ENCODE measurements at places on chromosomes 16 and 17.

DNA sequence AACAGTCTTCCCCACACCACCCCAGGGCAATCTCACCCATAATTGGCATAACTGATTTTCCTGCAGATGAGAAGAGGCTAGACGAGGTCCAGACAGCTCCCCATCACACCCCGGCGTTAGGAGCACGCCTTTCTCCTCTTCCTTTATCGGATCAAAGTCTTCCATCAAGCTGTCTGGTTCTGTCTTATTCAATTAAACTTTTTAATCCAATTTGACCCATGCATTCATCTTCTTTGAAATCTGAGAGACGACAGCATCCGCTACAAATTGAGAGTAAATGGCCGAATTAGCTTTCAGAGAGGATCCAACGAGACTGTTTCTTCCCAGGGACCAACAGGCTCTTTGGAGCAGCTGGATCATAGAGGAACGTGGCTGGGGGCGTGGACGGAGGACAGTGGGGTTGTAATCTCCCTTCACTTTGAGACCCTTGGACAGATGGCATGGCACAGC lies 44.4 kb upstream of the GPRC5B start:
- peak; percentile 20 for DNase-seq

GRCh38 chr16:27251541-27252205 lies 16.9 kb downstream of the NSMCE1 start:
- no peak for DNase-seq

DNA sequence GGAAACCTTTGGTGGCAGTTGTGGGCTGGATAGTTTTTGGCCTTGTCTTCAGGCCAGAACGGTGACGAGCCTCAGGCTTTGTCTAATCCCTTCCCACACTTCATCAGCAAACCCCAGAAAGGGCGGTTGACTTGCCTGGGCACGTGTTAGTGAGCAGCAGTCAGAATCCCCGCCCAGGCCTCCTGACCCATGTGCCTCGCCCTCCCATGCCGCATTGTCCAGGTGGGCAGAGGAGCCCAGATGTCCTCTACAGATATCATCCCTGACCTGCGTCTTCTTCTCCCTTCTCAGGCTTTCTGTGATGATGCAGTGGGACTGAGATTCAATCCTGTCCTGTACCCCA lies 82.5 kb downstream of the OR1D5 start:
- DNase-seq, result no peak

DNA sequence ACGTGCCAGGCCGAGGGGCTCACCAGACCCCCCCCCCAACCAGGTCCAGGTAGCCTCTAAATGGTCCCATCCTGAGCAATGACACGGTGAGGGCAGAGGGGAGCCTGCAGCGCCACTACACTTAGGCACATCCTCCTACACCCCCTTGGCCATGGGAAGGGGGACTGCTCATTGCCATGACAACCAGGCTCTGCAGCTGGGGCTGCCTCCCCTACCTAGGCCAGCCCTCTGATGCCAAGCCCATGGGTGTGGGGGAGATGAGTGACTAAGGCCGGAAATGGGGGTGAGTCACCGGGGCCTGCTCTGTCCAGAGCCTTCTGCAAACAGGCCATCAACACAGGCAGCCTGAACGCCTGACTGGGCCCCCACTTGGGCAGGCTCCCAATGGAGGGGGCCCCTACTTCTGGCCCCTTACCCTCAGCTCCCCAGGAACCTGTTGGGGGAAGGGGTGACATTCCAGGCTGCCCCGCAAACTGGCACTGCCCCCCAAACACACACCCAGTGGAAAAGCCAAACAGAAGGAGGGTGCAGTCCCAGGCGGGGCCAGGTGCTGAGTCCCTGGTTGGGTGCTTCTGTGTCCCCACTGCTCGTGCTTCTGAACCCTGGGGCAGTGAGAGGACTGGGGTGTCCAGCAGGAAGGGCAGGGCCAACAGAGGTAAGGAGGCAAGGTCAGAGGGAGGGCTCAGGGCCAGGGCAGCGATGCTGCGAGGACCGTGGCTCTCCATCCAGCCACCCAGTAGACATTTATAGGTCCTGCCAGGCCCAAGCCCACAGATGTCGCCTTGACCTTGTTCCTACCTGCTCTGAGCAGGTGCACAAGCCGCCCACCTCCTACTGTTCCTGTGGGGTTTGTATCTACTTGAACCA lies 8.2 kb downstream of the PLCD3 start:
- no peak for DNase-seq

GRCh38 chr16:17083628-17084027 lies 387.1 kb downstream of the XYLT1 start:
- peak; percentile 82 for DNase-seq

GRCh38 chr17:74738051-74738996 lies 1.3 kb downstream of the RAB37 start:
- no peak for DNase-seq

- DNase-seq, result no peak
These were observed 12.0 kb downstream of the AMFR start for GRCh38 chr16:56413381-56413780.

- peak; percentile 39 for DNase-seq
These were observed 143.9 kb downstream of the KCNJ2 start for GRCh38 chr17:70313086-70313852.

DNA sequence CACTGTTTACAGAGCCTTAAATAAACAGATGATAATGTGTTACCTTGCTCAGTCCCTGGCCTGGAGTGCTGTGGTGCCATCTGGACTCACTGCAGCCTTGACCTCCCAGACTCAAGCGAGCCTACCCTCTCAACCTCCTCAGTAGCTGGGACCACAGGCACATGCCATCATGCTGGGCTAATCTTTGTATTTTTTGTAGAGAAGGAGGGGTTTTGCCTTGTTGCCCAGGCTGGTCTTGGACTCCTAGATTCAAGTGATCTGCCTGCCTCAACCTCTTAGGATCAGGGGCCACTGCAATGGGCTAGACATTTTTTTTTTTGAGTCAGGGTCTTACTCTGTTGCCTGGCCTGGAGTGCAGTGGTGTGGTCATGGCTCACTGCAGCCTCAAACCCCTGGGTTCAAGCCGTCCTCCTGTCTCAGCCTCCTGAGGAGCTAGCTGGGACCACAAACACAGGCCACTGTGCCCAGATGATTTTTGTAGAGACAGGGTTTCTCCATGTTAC lies 5.0 kb upstream of the NAGLU start:
- DNase-seq, result no peak

DNA sequence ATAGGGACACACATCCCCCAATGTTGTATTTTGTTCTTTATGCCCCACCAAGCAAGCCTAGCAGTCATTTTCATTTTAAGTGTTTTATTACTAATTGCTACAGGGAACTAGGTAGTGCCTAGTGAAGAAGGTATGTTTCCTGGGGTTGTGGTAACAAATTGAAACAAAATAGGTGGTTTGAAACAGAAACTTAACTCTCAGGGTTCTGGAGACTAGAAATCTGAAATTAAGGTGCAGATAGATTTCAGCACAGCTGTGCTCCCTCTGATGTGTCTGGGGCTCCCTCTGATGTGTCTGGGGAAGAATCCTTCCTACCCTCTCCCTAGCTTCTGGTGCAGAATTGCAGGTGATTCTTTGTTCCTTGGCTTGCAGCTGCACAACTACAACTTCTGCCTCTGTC lies 390.1 kb downstream of the ZFHX3 start:
- no peak for DNase-seq

GRCh38 chr17:48442819-48443218 lies 12.8 kb upstream of the SKAP1 start:
- DNase-seq, result no peak

GRCh38 chr16:30394592-30395154 lies 547 bp upstream of the ZNF48 start:
- DNase-seq, result no peak

DNA sequence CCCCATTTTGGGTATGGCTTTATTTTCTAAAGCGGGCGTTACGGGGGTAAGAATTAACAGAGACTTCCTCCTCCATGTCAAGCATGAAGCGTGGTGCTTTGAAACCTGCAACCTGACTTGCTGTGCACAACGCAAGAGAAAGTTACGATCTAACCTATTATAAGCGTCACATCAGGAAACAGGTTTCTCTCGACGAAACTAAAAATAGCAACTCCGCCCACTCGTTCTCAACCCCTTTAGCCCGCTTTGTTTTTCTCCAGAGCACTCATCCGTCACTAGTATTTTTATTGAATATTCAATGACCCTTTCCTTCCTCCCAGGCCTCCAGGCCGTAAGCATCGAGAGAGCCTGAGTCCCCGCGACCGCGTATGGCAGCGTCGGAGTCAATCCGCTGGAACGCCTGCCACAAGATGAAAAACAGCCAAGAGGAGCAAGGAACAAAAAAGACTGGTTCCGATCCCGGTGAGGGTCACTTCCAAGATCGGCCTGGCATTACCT lies 555 bp downstream of the NUP88 start:
- DNase-seq, result no peak

DNA sequence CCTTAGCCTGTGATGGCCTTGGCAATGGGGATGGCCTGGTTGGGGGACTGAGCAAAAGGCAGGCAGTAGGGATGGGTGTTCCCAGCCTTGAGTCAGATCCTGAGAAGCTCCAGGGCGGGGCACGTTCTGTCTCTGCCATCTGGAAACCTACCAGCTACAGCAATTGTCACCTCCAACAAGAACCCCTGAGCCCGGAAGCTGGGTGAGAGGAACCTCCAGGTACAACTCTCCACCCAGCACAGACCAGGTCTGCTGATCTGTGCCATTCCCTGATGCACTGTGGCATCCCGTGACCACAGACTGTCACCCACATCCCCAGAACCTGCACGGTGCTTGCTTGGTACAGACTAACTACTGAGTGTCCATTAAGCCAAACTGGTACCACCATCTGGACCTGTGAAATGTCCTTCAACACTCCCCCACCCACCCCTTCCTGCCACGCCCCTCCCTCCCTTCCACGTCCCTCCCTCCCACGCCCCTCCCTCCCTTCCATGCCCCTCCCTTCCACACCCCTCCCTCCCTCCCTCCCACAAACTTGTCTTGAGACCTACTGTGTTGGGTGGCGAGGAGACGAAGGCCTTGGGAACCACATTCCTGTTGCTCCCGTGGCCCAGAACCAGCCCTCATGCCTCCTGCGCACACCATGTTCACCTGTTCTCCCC lies 16.6 kb downstream of the MYO15B start:
- DNase-seq, result no peak

GRCh38 chr17:64020056-64020766 lies at the start of gene ICAM2:
TSS of gene ICAM2 (minus strand) at chr17:64020633. CDS start at chr17:64006691, 13,942 bp downstream.
- DNase-seq, result no peak

GRCh38 chr17:15930426-15930825 lies 14.5 kb upstream of the ADORA2B start:
- DNase-seq, result no peak

DNA sequence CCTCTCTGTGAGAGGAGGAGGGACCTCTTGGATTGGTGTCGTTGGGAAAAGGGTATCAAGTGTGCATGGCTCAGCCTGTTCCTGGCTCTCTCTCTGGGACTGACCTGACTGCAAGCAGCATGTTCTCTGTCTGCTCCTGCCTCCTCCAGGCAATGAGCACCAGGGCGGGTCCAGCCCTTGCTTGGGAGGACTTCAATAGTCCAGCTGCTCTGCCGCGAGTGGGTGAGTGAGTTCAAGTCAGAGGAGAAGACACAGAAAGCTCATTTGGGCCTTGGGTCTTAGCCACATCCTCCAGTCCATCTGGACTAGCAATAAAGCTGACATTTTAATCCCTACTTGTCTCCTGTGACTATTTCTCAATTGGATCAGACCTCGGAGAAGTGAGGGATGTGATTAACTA lies 25.2 kb upstream of the TNS4 start:
- no peak for DNase-seq

GRCh38 chr17:40956401-40957254 lies 10.1 kb downstream of the KRT39 start:
- no peak for DNase-seq

GRCh38 chr16:87499189-87499486 lies 6.3 kb upstream of the ZCCHC14 start:
- DNase-seq, result no peak

GRCh38 chr16:67394155-67395104 lies 1.1 kb upstream of the TPPP3 start:
- no peak for DNase-seq

DNA sequence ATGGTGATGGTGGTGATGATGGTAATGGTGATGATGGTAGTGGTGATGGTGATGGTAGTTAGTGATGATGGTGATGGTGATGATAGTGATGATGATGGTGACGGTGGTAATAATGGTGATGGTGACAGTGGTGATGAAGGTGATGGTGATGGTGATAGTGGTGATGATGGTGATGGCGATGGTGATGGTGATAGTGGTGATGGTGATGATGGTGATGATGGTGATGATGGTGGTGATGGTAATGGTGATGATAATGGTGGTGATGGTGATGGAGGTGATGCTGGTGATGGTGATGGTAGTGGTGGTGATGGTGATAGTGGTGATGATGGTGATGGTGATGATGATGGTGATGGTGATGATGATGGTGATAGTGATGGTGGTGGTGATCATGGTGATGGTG lies 148.7 kb upstream of the TNRC6C start:
- DNase-seq, result no peak

DNA sequence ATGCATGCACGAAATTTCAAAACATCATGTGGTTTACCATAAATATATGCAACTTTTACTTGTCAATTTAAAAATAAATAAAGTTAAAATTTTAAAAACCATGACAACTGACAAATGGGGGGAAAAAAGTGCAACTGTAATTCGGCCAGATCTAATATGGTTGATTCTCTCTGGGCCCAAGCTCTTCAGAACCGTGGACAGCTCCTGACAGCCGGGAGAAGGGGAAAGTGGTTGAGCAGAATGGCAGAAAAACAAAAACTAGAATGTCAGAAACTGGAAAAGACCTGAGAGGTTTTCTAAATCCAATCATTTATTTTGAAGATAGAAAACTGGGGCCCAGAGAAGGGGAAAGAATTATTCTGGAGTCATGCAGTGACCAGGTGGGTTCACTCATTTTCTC lies 126.6 kb downstream of the TMEM132E start:
- no peak for DNase-seq

GRCh38 chr17:18961634-18962493 lies 9.9 kb downstream of the SLC5A10 start:
- DNase-seq, result no peak

DNA sequence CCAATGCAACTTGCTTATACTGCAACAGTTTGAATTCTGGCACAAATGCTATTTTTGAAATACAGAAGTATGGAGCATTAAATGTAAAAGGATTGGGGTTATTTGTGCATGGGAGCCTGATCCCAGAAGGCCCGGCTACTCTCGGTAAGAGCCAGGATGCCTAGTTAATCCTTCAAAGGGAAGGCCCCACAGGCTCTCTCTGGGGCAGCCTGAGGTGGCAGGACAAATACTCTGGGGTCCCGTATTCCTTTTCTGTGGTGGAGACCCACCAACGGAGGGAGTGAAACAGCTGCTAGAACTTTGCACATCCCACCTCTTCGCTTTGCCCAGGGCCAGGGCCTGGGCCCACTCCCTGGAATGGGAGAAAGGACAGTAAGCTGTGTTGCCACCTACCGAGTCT lies 30.4 kb downstream of the ERN1 start:
- no peak for DNase-seq

GRCh38 chr16:55297910-55298479 lies 26.0 kb upstream of the IRX6 start:
- no peak for DNase-seq

GRCh38 chr16:9327253-9327652 lies 235.8 kb downstream of the HAPSTR1 start:
- DNase-seq, result no peak

- DNase-seq, result no peak
These were observed 15.7 kb upstream of the XYLT2 start for GRCh38 chr17:50330151-50330775.

GRCh38 chr17:67491009-67491680 lies 114.1 kb downstream of the PITPNC1 start:
- DNase-seq, result peak; percentile 79
